GM12891 (cell line): ENCODE measurements at places on chromosomes 13 and 19.

GRCh38 chr13:43977911-43978310, 98.2 kb downstream of the LACC1 start:
- no peak for DNase-seq

GRCh38 chr13:20514866-20515265, 10.8 kb downstream of the CRYL1 start:
- DNase-seq, result no peak

DNA sequence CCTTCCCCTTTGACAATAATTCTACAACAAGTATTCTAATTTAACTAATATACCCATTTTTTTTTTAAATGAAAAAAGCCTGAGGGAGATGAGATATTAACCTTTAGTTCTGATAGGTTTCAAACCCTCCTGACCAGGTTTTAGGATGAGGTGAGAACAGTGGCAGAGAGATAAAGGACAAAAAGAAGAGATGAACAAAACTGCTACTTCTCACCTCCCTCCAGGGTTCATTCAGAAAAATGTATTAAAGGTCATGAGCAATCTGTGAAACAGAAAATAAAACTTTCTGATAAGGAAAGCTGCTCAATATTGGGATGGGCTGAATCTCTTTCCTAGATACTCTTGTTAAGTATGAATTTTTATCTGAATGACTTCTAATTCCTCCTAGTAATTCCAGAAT, 24.1 kb downstream of the SERPINE3 start:
- no peak for DNase-seq

GRCh38 chr13:27296496-27296895, 25.9 kb downstream of the RASL11A start:
- no peak for DNase-seq

GRCh38 chr19:13887018-13887436, 10.1 kb downstream of the NANOS3 start:
- DNase-seq, result no peak

GRCh38 chr13:44243198-44243857, 130.3 kb upstream of the SERP2 start:
- no peak for DNase-seq

DNA sequence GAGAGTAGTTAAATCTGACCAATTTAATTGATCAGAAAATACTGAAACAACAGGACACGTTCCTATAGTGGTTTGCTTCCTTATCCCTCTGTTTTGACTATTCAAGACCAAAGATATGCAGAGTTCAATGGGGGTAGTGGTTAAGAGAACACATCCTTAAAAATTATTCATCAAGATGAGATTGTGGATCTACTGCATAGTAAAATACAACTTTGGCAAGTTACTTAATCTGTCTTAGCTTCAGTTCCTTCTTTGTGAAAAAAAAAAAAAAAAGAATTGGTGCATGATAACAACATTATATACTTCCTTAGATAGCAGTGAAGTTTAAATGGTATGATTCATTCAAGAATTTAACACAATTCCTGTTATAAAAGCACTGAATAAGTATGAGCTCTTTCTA, 552.1 kb downstream of the DCT start:
- DNase-seq, result no peak

DNA sequence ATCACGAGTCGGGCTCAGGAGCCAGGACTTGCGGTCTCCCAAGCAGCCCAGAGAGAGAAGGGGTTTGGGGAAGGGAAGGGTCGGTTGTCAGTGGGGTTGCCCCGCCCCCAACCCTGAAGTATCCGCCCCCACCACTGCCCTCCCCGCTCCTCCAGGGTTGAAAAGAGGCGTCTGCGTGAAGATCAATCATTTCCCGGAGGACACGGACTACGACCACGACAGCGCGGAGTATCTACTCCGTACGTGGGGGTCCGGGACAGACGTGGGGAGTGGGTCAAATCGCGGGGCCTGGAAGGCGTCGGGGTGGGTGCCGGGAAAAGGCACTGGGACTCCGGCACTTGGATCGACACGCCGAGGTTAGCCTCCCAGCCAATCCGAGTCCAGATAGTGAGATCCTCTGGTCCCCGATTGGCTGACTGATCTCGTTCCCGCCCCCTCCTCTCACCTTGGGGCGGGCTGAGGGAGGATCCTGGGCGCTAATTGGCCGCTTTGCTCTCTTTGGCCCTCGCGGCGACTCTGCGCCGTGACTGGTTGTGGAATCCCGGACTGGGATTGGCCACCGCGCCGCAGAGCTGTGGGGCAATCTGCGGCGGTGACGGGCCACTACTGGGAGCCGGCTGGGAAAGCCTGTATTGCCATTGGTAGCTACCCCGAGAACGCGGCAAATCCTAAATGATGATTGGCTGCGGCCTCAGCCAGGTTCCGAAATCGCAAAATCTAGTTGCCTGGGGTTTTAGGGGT, 13.3 kb upstream of the CACNG6 start:
- no peak for DNase-seq

DNA sequence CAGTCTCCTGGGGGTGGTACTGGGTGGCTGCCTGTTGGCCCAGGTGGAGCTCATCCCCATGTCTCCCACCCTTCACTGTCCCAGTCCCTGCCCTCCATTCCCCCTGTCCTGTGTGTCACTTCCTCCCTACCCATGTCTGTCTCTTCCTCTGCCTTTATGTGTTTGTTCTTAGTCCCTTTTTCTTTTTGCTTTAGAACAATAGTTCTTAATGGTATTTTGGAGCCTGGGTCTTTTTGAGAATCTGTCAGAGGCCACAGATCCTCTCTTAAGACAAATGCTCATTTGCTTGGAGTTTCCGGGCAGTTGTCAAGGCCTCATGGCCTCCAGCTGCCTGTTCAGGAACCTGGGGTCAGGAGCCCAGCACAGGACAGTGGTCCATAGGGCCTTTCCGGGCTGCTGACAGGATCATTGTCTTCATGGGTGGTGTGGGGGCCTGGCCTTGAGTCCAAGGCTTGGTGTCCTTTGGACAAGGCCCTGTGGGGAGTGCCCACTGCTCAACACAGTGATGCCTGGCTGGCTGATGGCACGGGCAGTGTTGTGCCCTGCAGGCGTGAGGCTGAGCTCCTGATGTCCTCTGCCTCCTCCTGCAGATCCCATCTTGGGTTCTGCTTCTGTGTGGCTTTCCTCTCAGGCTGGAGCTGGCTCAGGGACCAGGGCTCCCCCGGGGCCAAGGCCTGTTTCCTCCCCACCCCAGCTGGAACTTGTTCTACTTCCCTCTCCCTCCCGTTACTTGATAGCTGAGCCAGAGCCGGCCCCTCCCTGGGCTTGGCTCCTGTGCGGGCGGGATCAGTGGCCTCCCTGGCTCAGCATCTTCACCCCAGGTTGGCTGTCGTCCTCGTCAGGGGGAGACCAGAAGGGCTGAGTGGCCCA, 3.5 kb downstream of the EGLN2 start:
- no peak for DNase-seq

- DNase-seq, result no peak
Measured at GRCh38 chr13:23696610-23697009, 126.4 kb downstream of the TNFRSF19 start.

DNA sequence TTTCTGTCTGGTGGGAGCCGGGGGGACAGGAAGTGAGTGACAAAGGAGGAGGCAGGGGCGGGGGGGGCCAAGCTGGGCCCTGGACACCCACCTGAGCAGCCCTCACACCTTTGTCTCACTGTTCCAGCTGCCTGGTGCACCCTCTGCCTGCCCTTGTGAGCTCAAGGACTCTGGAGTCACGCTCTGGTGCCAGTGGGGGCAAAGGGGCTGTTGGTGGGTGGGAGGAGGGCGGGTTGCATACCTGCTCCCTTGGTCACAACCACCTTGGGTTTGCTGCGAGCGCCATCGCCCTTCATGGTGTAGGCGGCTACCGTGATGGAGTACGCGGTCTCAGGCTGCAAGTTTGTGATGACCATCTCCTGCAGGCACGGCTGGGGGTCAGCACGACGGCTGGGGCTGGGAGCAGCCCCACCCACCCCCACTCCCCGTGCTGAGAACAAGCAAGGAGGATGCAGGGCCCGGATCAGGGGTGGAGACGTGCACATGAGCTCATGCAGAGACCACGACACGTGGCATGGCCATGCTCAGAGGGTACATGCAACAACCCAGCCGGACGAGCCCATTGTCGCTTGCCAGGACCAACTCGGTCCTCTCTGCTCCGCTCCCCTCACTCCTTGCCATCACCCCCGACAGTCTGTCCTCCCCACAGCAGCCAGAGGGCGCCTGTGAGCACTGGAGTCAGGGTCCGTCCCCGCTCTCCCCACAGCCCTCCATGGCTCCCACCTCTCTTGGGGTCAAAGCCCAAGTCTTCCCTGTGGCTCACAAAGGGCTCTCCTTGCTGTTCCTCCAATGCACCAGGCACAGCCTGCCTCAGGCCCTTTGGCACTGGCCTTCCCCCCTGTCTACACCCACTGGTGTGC, 114.9 kb downstream of the PTPRS start:
- DNase-seq, result no peak

DNA sequence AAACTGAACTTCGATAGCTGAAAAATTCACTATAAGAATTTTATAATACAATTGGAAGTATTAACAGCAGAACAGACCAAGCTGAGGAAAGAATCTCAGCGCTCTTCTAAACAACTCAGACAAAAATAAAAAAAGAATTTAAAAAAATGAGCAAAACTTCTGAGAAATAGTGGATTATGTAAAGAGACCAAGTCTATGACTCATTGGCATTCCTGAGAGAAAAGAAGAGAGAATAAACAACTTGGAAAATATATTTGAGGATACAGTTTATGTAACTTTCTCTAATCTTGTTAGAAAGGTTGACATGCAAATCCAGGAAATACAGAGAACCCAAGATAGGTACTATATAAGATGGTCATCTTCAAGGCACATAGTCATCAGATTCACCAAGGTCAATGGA, 25.4 kb downstream of the SLC25A15 start:
- DNase-seq, result no peak

- DNase-seq, result no peak
Measured at GRCh38 chr19:44731622-44732021, 16.9 kb upstream of the BCL3 start.

DNA sequence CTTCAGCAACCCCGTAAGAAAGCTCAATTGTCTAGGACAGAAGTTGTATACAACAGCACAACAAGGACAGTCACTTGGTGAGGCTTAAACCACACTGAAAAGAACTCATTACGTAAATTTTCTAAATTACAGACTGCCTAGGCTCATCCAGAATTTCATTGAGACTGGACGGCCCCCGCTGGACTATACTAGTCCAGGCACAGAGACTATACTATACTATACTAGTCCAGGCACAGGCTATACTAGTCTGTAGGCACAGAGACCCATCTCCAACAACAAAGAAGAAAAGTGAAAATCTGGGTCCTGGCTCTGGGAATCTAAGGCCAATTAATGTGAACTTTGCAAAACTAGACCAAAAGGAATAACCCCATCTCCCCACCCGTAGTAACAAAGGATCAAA, 700 bp downstream of the ZNF816 start:
- no peak for DNase-seq

DNA sequence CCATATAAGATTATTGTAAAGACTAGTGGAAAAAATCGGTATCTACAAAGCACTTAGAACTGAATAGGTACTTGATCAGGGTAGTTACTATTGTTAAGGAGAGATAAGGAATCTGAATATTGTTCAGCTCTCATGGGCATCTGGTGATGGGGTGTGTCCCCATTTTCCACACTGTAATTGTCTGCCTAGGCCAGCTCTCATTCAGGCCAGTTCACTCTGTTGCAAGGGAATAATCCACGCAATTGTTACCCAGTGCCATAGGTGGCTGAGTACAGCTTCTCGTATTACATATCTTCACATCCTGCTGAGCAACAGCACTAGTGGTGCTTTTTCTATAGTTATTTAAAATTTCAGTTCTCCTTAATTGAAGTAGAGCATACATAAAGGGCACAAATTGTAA, 45.6 kb upstream of the C13orf42 start:
- no peak for DNase-seq

DNA sequence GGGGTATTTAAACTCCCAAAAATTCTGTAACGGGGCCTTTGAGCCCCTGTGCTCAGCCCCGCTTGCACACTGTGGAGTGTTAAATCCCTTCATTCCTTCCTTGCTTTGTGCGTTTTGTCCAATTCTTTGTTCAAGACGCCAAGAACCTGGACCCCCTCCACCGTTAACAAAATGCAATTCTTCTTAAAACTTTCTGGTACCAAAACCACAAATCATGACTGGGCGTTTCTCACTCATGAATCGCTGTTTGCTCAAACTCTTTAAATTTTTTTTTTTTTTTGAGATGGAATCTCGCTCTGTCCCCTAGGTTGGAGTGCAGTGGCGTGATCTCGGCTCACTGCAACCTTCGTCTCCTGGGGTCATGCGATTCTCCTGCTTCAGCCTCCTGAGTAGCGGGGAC, 881 bp downstream of the ZNF20 start:
- no peak for DNase-seq
